ENCODE measurements at places on chromosomes 16 and 17.

DNA sequence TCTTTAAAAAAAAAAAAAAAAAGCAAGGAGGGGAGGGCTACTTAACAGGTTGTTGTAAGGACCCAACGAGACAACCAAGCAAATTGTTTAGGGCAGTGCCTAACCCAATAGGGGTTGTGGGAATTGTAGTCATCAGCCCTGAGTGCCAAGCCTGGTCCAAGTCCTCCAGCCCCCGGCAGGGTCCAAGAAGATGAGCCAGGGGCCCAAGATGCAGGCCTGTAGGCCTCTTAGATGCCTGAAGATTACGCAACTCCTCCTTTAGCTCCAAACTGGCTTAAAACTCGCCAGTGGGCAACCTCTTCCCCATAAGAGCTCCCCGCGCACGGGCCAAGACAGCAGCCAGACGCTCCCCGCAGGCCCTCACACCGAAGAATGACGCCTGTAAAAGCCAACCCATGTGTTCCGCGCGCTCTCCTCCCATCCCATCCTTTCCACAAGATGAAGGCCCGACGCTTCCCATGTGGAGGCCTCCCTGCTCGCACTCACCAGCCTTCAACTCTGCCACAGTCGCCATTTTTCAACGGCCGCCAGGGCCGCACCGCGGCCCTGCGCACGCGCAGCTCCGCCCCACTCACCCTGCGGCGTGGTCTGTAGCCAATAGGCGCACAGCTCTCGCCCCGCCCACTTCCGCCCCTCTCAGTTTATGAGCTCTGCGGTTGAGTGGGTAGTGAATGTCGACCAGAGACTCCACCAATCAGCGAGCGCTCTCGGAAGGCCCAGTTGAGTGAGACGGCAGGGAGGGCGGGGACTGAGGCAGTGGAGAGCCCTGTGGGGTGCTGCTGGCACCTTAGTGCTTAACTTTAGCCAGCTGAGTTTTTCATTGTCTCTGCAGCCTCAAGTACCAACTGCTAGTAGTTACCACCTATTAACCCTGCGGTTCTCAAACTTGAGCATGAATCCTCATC, at the start of gene CEP20:
Gene CEP20 (minus strand): TSS at position 532 of the 905 bp plus-strand sequence. CDS start 18 bp downstream, at position 514.
- DNase-seq, result peak; percentile 99

GRCh38 chr17:42866631-42867575, 15.9 kb downstream of the AOC3 start:
- no peak for DNase-seq

- no peak for DNase-seq
These were observed 16.8 kb upstream of the CCDC182 start for GRCh38 chr17:57761887-57762286.

DNA sequence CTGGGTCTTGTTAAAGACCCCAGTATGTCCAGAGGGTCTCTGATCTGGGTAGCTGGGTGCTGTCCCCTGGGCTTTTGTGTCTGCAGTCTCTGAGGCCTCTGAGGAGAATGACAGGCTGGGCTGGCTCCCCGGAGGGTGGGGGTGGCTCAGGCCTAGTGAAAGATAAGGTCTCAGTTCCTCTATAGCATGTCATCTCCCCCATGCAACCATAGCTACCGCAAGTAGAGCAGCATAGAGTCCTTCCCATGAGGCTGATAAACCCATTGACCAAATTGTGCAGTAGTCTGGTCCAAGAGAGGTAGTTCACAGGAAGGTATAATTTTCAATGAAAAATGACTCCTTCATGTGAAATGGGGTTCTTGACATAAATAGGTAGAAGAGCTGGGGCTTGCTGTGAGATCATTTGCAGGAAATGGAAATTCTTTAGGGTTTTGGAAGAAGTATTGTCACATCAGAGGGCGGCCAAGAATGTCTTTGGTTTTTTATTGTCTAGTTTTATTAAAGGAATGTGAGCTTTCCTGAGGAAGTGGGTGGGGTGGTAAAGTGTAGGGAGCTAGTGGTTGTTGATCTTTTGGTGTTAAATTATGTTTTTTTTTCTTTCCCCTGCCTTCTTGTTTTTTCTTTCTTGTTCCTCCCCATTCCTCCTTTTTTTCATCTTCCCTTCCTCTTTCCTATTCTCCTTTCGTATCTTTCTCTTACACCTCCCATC, 21.0 kb downstream of the SLC7A6OS start:
- no peak for DNase-seq

- DNase-seq, result no peak
These were observed 1.4 kb downstream of the DNASE1L2 start for GRCh38 chr16:2237493-2238149.

DNA sequence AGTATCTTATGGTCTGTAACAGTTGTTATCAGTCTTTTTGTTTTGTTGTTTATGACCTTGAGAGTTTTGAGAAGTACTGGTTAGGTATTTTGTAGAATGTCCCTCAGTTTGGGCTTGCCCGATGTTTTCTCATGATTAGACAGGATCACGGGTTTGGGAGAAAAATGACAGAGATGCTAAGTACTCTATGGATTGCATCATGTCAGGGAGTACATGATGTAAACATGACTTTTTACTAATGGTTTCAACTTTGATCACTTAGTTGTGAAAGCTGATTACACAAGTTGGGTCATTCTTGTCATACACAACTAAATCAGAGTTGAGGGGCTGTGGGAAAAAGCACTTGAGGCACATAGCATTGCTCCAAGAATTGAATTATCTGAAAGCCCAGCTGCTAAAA, 94.7 kb upstream of the SIAH1 start:
- DNase-seq, result no peak

DNA sequence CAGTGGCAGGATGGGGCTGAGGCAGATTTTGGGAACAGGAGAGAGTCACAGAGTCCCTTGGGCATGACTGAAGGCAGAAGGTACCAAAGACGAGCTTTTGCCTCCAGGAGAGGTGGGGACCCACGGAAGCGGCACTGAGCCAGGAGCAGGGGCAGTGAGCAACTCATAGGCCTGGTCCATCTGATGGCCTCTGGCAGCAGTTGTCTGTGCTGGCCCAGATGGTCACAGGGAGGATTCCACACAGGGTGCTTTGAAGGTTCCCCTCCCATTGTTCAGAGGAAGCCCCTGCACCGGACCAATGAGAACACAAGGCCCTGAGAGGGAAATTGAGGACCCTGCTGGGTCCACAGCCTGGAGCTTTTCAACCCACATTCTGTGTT, 360.3 kb upstream of the TNRC6C start:
- DNase-seq, result no peak

DNA sequence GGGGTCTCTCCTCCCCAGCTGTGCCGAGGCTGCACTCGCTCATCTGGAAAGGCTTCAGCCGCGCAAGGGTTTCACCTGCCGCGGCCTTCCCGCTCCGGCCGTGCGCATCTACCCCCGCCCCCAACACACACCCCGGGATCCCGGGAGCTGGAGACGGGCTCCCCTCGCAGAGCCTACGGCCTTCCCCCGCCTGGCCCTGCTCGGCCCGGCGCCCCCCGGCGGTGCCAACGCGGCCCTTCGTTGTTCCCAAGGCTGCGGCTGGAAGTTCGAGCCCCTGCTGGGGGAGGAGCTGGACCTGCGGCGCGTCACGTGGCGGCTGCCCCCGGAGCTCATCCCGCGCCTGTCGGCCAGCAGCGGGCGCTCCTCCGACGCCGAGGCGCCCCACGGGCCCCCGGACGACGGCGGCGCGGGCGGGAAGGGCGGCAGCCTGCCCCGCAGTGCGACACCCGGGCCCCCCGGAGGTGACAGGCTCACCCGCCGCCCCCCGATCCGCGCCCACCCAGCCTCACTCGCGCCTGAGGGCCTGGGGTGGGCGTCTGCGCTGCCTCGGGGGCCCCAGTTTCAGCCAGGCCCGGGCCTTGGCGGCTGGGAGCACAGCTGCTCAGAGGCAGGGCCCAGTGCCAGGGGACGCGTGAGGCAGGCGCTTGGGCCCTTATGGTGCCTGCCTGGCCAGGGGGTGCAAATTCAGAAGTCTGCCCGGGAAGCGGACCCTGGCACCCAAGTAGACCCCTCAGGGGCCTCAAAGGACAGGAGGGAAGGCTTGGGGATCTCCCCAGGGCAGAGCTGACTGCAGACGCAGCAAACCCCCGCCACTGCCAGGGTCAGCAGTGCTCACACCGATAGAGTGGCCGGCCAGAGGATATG, 11.2 kb downstream of the GALK1 start:
- DNase-seq, result peak; percentile 68
